HT-29 (cell line): ENCODE measurements at places on chromosomes 3 and 15. TPM values are rescaled to one million over a fixed set of nuclear protein-coding genes. Genes with fewer than 3 reads are reported as not detected.

Gene MINAR1
- 0.25 and 0.42 TPM in 2 replicates for total RNA-seq

DNA sequence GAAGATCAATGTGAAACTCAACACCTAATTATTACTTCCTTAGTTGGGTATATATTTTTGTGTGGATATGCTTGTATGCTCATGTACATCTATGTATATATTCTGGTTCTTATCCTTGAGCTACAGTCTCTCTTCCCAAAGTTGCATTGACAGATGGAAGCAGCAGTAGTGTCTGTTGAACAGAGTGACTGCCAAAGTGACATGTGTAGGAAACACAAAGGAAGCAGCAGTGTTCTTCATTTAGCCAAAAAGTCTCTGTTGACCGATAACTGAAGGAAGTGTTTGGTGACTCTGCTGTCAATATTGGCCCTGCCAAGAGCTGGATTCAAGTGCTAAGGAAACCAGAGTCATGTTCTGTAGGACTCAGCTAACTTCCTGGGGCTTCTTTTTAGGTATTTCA, 123.8 kb downstream of the C3orf70 start:
- no peak for DNase-seq

DNA sequence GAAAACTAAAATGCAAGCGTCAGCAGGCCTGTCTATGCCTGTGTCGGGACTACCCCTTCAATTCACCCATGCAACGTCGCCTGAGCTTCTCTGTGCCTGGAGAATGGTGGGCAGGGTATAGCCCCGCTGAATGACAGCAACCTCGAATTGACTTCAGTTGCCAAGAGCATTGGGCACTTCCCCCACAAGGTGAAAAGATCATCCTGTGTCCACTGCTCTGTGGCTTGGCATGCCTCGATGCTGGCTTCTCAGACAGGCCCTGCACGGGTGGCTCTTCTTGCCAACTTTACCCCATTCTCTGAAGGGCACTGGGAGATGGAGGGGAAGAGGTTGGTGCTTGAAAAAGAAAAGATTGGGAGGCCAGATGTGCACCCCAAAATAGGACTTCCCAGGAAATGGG, 3.3 kb downstream of the SLC6A1 start:
- no peak for DNase-seq

DNA sequence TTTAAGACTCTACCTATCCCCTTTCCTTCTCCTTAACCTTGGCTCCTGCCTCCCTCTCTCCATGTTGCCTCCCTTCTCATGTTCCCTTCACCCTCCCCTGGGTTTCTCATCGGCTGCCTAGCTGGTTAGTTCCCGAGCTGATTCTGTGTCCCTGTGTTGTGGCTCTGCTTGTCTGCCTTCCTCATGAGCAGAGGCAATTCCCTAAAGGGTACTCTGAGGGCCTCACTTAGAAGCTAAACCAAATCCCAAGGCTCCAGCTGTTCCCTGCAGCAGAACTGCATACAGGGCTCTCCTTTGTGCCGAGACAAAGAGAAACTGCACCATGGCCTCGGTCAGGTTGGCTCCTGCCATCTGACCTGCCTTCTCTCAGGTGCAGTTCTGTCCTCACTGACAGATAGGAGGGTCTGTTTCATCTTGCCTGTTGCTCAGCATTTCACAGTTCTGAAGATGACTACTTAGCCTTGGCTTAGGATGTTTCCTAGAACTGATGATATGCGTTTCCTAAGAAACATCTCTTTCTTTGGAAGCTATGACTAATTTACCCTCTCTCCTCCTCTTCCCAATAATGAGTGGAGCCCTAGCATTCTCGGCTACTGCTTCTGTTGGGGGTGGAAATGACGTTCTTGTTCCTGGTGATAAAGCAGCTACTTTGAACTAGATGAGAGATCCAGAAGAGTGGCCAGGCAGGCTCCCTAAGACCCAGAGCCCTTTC, 27.1 kb downstream of the DUOX1 start:
- DNase-seq = no peak

GRCh38 chr3:184443364-184443763, 63.5 kb downstream of the CHRD start:
- no peak for DNase-seq

DNA sequence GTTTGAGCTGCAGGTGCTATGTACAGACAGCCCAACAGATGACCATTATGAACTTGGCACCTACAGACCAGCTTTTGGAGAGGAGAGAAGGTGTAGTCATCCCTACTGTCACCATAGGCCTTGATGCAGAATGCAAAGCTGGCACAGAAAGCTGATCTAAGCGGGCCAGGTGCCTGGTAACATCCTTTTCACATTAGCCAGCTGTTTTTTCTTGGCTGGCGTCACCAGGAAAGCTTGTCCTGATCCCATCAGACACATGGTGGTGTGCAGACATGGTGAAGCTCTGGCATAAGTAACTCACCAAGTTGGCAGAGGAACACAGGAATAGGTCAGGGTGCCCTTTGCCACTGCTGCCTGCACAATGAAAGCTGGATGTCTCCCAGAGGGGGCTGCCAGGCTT, 97.2 kb upstream of the MB21D2 start:
- DNase-seq = no peak

DNA sequence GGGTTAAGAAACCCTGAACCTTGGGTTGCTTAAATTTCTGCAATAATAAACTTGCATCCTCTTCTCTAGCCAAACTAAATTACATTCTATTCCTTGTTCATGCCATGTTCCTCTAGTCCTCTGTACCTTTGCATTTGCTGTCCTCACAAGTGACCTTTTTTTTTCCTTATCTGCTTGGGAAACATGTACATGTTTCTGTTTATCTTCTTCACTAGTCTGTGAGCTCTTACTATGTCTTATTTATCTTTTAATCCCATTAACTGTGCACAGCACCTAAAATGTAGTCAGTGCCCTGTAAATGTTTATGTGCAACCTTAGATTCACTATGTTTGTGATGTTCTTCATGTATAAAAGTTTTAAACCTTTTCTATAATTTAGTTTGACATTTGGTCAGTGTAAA, 61.9 kb downstream of the REC114 start:
- DNase-seq = no peak

DNA sequence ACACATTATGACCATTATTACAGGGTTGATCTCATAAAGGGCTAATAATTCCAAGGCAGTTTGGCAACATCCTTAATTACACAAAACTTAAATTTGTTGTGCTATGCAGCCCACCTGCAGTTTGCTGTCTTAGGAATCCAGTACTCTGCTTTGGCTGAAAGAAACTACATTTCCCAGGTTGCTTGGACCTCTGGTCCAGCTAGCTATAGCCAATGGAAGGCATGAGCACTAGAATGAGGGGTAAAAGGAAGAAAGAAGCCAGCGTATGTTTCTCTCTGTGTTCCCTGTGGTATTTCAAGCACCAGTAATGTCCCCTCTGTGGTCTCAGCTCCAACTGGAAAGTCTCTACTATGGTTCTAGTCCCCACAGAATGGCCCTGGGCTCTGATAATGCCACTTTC, 84.3 kb upstream of the TSC22D2 start:
- DNase-seq = no peak
